ENCODE measurements at places on chromosomes 11 and 22. TPM values are rescaled to one million over a fixed set of nuclear protein-coding genes. Genes with fewer than 3 reads are reported as not detected.
A peak's percentile ranks its signal among the peaks of the same experiment; 100 is the strongest.

DNA sequence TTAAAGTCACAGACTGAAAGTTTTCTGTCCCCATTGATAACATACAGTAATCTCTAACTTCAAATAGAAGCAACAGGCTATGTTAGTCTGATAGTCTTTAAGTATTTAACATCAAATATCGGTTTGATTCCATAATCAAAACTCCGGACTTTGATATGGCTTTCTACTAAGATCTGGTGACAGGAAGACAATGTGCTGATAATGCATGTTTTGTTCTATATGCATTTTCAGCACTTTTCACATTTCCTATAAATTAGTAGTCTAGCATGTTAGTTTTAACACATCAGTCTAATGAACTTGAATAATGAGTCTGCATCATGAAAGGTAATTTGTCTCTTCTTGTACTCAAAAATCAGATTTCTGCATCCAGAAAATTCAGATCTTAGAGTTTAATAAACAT lies 252.7 kb downstream of the SBF2 start:
- no peak for DNase-seq

Gene OR51B2
- total RNA-seq = not detected

DNA sequence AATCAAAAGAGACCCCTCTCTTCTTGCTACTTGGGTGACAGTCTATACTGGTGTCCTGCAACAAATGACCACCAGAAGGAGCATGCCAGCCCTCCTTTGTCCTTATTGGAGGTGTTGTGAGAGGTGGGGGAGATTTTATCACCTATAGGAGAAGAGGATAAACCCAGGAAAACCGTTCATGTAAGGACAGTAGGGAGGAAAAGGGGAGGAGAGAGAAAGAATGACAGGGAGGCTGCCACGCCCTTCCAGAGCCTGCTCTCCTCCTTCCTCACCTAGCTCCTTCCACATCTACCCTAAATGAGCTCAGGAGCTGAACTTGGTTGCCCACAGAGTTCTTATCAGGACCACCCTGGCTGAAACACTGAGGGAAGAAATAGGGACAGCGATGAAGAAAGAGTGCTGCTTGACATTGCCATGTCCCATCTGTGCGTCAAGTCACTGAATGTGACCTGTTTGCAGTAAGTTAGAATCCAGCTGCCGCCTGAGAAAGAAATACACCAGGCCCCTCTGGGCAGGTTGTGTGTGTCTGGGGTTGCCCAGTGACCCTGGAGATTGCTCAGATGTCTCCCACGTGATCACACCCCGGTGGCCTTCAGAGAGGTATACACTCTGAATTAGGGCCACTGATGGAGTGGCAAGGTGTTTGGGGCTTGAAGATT lies 40.4 kb upstream of the ETS1 start:
- no peak for DNase-seq

GRCh38 chr11:112470355-112470754 lies 209.7 kb upstream of the PLET1 start:
- DNase-seq = no peak

Gene NAV2
- total RNA-seq = 6.5 TPM

Gene CBX6
- total RNA-seq = 142 TPM

Gene AMPD3
- 24.3 TPM for total RNA-seq

Gene FXYD6
- 0.93 TPM for total RNA-seq

DNA sequence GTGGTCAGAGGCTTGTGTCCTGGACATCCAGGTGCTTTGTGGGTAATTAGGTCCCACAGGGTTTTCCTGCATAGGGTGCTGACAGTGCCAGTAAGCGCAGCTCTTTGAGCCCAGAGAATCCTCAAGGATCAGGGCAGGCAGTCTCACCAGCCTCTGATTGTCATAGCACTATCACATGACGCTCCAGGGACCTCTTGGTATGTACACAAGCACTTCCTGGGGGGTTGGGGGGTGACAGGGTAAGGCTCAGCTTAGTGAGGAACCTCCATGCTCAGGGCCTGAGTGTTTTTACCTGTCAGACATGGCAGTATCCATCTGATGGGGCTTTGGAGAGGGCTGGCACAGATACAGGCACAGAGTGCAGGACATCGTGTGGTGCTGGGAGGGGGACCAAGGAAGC lies 27.9 kb upstream of the SUSD2 start:
- no peak for DNase-seq

- DNase-seq = no peak
Observed at GRCh38 chr22:32317524-32317923, 40.1 kb upstream of the RFPL3 start.

Gene CHRM1
- not detected for total RNA-seq

DNA sequence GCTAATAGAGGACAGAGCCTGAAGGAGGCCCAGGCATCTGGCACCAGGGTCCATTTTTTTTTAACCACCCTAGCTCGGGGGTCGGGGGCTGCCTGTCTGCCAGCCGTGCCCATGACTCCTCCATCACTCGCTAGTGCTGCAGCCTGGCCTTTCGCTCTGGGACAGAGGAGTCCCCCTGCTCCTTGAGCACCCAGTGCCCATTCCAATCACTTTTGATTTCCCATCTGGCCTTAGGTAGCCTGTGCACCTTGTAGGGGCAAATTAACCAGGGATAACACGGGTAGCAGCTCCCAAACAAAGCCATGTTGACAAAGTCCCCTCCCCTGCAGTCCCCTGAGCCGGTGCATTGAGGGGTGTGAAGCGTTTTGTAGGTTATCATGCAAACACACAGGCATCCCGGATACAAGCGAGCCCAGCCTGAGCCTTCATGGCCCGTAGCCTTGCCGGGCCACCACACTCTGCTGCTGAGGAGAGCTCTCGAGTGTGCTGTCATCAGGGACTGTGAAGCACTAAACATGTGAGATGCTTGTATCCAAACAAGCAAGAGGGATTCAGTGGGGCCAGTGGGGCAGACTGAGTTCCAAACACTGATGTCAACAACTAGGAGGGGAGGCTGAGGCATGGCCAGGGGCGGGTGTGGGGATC lies 208.7 kb downstream of the DSCAML1 start:
- no peak for DNase-seq

GRCh38 chr11:8871962-8872361 lies 39.0 kb upstream of the AKIP1 start:
- no peak for DNase-seq

GRCh38 chr11:27358296-27358695 lies 4.7 kb downstream of the CCDC34 start:
- no peak for DNase-seq

- DNase-seq = no peak
Observed at GRCh38 chr11:37203006-37203405, 605.0 kb upstream of the RAG2 start.

DNA sequence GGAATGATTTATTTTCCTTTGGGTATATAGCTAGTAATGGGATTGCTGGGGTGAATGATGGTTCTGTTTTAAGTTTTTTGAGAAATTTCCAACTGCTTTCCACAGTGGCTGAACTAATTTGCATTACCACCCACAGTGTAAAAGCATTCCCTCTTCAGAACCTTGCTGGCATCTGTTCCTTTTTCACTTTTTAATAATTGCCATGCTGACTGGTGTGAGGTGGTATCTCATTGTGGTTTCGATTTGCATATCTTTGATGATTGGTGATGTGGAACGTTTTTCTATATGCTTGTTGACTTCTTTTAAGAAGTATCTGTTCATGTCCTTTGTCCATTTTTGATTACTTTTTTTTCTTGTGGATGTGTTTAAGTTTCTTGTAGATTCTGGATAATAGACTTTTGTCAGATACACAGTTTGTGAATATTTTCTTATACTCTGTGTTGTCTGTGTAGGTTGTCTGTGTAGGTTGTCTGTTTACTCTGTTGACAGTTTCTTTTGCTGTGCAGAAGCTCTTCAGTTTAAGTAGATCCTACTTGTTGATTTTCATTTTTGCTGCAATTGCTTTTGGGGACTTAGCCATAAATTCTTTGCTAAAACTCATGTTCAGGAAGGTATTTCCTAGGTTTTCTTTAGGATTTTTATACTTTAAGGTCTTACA lies 291.8 kb upstream of the DDI1 start:
- peak; percentile 8 for DNase-seq

DNA sequence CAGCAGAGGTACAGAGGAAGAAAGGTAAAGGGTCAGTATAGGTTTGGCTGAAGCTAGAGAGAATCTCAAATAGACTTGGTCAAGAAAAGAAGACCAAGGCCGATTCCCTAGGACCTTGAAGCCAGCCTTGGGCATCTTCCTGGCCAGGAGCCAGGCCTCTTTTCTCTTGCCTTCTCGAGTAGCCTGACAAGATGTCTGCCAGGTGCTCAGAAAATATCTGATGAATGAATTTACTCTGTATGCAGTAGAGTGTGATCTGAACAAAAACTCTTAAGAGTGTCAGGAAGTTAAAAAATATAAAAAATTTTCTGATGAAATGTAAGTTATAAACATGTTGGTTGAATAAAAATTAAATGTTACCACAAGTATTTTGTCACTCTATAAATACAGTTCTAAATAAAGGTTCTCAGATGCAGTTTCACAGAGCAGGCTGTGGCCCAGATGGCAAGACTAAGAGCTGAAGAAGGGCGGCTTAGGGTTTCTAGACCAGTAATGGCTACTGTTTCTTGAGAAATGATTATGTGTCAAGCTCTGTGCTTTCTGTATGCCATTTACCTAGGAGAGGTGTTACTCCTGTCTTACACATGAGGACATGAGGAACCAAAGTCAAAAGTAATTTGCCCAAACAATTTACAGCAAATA lies 98.1 kb downstream of the ATXN10 start:
- DNase-seq = no peak

Gene B3GAT1
- total RNA-seq = not detected

- DNase-seq = no peak
Observed at GRCh38 chr11:8277691-8278090, 14.0 kb upstream of the LMO1 start.

Gene RTN4R
- 0.87 TPM for total RNA-seq

GRCh38 chr11:64455456-64456261 lies 96.7 kb downstream of the RPS6KA4 start:
- DNase-seq = no peak

GRCh38 chr22:19592464-19592863 lies 68.3 kb upstream of the CLDN5 start:
- no peak for DNase-seq

Gene CFAP300
- total RNA-seq = not detected

DNA sequence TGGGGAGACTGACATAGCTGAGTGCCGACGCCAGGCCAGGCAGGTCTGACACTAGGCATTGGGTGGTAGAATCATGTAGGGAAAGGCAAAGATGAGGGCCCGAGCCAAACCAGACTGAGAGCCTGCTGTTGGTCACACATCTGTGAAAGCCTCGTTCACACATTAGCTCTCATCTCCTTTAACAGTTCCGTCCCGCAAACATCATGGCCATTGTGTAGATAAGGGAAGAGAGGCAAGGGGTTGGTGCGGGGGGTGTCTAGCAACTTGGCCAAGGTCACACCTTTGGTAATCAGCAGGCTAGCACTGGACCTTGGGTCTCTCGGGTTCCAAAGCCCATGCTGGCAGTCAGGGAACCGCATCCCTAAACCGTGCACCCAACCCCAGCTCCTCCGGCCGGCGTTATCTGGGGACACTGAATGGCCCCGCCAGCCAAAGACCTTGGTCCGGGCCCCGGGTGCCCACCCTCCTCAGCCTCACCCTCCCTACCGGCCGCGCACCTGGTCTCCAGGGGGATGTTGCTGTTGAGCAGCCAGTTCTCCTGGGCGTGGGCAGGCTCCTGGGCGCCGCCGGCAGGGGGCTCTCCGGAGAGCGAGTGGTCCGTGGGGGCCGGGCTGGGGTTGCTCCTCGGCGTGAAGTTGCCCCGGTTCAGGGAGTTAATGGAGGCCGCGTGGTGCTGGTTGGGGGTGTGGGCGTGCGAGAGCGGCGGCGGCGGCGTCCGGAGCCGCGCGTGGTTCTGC lies 328.3 kb upstream of the NARS2 start:
- DNase-seq = no peak

Gene CDHR5
- not detected for total RNA-seq

DNA sequence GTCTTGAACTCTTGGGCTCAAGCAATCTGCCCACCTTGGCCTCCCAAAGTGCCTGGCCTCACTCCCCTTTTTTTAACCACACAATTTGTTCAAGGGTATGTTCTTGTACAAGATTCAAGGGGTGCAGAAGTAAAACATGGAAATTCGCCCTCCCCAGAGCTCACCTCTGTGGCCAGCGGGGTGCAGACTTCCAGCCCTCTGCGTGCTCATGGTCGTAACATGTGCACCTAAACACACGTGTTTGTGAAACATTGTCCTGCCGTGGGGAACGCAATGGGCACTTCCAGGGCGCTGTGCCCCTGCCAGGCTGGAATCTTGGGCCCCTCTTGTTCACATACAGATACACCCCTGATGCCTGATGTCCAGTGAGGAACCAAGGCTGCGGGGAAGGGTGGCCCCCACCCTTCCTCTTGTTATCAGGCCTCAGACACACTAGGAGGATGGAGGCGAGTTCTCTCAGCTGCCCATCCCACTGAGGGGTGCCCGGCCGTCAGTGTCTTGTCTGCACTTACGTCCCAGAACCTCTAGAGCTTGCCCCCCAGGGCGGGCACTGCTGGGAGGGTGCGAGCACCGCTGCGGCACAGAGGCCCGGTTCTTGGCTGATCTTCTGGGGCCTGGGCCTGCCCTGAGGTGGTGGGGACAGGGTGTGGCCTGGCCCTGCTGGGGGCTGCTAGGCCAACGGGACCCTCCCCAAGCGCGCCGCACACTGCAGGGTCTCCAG lies 4.1 kb upstream of the EPS8L2 start:
- DNase-seq = no peak

- no peak for DNase-seq
Observed at GRCh38 chr11:88066090-88066489, 109.2 kb downstream of the RAB38 start.

GRCh38 chr11:58926695-58927094 lies 12.6 kb upstream of the GLYATL1 start:
- no peak for DNase-seq

Gene KRTAP5-7
- total RNA-seq = not detected

Gene JAM3
- total RNA-seq = 0.21 TPM

DNA sequence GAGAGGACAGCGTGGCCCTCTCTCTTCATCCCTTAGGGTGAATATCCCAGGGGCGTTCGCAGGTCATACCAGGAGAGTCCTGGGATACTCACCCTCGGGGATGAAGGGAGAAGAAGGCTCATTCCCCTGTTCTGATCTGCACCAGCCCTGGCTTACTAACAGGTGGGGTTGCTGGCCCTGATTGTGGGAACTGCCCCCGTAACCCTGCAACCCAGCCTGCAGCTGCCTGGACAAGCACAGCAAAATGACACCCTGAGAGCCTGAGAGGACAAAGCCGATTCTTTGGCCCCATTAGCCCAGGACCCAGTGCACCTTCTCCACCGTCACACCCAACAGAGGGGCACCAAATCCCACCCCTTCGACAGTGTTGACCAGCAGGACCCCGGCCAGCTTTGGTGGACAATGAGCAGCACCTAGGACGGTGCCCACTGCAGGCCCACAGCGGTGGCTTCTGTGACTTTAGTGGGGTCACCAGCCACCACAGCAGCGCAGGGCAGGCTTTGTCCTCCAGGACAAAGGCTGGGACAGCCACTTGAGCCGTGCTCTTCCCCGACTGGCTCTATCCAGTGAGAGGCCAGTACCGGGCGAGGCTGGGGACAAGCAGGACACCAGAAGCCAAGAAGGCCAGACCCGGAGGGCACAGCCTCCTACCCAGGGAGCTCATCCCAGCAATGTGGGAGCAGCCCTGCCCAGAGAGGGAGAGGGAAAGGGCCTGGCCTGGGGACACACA lies 98.5 kb upstream of the RTL6 start:
- DNase-seq = no peak

Measured in GM12878 (cell line).